ENCODE measurements at places on chromosomes 12 and 14. TPM values are rescaled to one million over a fixed set of nuclear protein-coding genes. Genes with fewer than 3 reads are reported as not detected.

The KIF5A gene
- total RNA-seq, result 2.8 TPM

The FAM186B gene
- total RNA-seq, result under 0.01 TPM

The CNTN1 gene
- total RNA-seq, result 44.2 TPM

The CATSPERB gene
- 2.9 TPM for total RNA-seq

The EML5 gene
- 2.7 TPM for total RNA-seq

The C3AR1 gene
- 9.1 TPM for total RNA-seq

The LRRC10 gene
- total RNA-seq, result not detected

The OAS2 gene
- 6.5 TPM for total RNA-seq

The BIN2 gene
- 1.7 TPM for total RNA-seq

The MANSC4 gene
- not detected for total RNA-seq

The KERA gene
- total RNA-seq, result not detected

The KRT84 gene
- total RNA-seq, result not detected

The KRT83 gene
- total RNA-seq, result not detected

The FBXW8 gene
- total RNA-seq, result 12.9 TPM

The KIAA0586 gene
- total RNA-seq, result 17.1 TPM

The ABCC9 gene
- 56.2 TPM for total RNA-seq

The PSMB11 gene
- total RNA-seq, result not detected

The IRAK3 gene
- total RNA-seq, result 21.5 TPM

The AQP2 gene
- not detected for total RNA-seq

The SMCO2 gene
- total RNA-seq, result not detected

The RPL6 gene
- 946 TPM for total RNA-seq

The SERPINA6 gene
- total RNA-seq, result not detected

The SPIC gene
- total RNA-seq, result not detected

The REP15 gene
- total RNA-seq, result 1.2 TPM

The PAH gene
- total RNA-seq, result not detected

The KLRK1 gene
- total RNA-seq, result 1.2 TPM

The CLBA1 gene
- 9.8 TPM for total RNA-seq

The KLHL33 gene
- 0.50 TPM for total RNA-seq

The BRMS1L gene
- 6.9 TPM for total RNA-seq

The FAM181A gene
- total RNA-seq, result not detected

The PLCZ1 gene
- not detected for total RNA-seq
